HT-29 (cell line): ENCODE measurements at places on chromosomes 7 and 10. TPM values are rescaled to one million over a fixed set of nuclear protein-coding genes. Genes with fewer than 3 reads are reported as not detected.

- DNase-seq, result no peak
These were observed 351.3 kb upstream of the BMPER start for GRCh38 chr7:33554046-33554445.

- no peak for DNase-seq
These were observed 66.3 kb downstream of the MPP7 start for GRCh38 chr10:28236591-28236990.

The HACD1 gene
- total RNA-seq, result 28.9 and 35.8 TPM in 2 replicates

DNA sequence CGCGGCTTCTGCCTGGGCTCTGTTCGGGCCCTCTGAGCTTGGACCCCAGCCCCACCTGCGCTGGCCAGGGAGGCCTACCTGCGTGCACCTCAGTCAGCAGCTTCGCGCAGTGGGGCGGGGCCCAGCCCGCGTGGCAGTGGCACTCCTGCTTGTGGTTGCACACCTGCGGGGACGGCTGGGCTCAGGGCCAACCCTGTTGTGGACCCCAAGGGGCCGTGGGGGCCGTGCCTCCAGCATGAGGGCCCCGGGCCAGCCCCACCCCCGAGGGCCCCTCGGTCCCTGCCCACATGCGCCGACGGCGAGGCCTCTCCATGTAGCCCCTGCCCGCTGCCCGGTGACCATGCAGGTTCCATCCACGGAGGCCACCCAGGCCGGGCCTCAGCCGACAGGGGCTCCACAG is 7.3 kb downstream of the ADAM8 start:
- no peak for DNase-seq

GRCh38 chr7:28155019-28155660 is 25.5 kb downstream of the JAZF1 start:
- no peak for DNase-seq

DNA sequence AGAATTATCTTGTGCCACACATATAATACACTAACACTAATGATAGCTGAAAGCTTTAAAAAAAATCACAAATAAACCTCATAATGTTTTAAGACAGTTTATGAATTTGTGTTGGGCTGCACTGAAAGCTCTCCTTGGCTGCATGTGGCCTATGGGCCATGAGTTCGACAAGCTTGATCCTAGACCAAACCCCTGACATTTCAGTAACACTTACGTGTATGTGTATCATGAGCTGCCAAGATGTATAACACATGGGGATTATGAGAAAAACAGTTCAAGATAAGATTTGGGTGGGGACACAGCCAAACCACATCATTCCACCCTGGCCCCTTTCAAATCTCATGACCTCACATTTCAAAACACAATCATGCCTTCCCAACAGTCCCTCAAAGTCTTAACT is 823.8 kb downstream of the PCDH15 start:
- no peak for DNase-seq

The TMEM176B gene
- 1.0 and 2.0 TPM in 2 replicates for total RNA-seq

- no peak for DNase-seq
These were observed 162.8 kb downstream of the USP6NL start for GRCh38 chr10:11448545-11449244.

The DMBT1 gene
- total RNA-seq, result 0.38 and 0.39 TPM in 2 replicates

- DNase-seq, result no peak
These were observed 147.6 kb upstream of the CSTF2T start for GRCh38 chr10:51846856-51847506.

DNA sequence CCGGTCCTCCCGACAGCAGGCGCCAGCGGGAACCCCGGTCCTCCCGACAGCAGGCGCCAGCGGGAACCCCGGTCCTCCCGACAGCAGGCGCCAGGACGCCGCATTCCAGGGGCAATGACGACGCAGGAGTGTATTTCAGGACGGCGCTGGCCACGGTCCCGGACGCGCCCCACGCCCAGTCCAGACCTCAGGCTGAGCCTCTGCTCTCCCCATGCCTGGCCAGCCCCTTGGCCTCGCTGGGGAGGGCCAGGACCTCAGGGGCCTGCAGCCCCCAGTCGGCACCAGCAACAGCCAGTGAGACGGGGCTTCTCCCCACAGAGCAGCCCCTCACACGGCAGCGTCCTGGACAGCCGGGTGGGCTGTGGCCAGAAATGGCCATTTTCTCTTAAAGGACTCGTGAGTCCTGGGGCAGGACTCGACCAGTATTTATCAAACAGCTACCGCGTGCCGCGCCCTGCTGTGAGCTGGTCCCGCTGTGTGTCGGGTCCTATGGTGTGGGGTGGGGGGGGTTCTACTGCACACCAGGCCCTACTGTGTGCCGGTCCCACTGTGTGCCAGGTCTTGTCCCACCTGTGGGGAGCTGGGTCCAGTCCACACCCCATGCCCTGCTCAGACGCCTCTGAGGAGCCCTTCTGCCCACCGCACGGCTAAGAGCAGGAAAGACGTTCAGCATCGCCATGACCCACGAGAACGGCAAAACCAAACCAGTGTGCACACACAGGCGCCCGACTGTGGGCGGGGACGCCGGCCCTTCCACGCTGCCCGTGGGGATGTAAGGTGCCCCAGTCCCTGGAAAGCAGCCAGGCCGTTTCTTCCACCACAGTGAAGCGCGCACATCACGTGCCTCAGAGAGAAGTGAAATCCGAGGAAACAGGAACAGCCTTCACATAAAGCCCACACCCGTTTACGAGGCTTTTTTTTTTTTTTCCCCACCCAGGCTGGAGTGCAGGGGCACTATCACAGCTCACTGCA is 33.3 kb downstream of the GET4 start:
- no peak for DNase-seq

The CHST15 gene
- not detected in 2 replicates for total RNA-seq

- DNase-seq, result no peak
These were observed 76.4 kb upstream of the BET1 start for GRCh38 chr7:94080551-94080950.

The NCOA4 gene
- total RNA-seq, result 41.0 and 51.7 TPM in 2 replicates

The C7orf57 gene
- total RNA-seq, result not detected in 2 replicates

DNA sequence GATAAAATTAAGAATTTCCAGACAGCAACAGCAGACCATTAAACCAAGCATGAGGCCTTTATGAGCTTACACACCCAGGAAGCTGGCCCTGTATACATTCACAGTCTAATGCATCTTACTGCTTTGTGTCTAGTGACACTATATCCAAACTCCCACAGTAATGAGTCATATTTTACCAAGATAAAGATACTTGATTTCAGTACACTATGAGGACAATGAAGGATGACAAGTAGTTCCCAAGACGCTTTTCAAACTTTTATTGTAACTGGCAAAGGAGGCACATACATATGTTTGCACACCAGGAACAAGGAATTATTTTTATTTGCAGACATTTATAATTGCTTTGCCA is 148.0 kb downstream of the TSPAN12 start:
- DNase-seq, result no peak
